GM12891 (cell line): ENCODE measurements at places on chromosomes 2 and 18.

DNA sequence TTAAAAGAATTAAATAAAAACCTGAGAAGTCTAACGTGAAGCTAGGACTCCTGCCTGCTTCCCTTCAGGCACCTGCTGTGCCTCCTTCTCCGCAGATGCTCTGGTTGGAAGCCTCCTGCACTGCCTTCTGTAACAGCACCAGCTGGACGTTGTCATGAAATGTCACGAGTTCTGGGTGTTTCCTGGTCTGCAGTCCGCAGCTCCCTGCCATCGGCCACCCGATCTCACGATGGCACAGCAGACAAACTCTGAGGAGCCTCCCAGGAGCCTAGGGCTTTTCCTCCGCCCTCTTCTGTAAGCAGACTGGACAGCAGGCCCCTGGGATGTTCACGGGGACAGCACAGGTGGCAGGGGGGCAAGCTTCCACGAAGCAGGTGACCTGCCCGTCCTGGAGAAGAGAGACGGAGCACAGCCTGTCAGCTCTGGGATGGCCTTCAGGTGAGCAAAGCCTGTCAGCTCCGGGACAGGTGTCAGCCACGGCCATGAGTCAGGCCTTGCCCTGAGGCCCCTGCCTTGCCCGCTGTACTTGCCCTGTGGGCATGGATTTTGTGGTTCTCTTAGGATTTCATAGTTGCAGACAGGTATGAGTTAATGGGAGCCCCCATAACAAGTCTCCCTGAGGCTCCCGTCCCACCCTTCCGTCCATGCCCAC is 110.3 kb downstream of the PXDN start:
- DNase-seq: no peak

- DNase-seq: no peak
These were observed 64.5 kb downstream of the ATP9B start for GRCh38 chr18:79133724-79134123.

- no peak for DNase-seq
These were observed 108.0 kb upstream of the TNP1 start for GRCh38 chr2:216967889-216968288.

DNA sequence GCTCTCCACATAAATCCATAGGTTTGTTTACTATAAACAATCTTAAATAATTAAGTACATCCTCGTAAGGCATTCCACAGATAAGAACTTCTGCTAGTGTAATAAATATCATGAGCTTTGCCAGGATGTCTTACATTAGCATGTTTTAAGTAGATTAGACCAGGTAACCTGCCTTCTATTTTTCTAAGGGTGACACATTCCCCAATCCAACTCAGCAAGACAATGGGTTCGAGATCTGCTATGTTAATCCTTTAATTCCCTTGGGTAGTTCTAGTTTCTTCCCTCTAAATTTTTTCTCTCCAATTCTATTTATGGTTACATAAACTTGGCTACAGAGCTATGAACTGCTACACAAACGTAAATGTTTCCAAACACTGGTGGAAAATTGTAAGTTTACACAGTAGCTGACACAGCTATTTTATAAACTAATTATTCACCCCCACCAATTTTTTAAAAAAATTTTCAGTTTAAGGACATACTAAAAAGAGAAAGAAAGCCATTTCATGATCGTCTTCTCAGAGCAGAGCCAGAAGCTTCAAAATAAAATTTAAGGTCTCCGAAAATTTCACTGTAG is 386.5 kb upstream of the SLC39A10 start:
- DNase-seq: no peak

GRCh38 chr18:31273812-31274527 is 44.0 kb upstream of the DSG1 start:
- DNase-seq: no peak

DNA sequence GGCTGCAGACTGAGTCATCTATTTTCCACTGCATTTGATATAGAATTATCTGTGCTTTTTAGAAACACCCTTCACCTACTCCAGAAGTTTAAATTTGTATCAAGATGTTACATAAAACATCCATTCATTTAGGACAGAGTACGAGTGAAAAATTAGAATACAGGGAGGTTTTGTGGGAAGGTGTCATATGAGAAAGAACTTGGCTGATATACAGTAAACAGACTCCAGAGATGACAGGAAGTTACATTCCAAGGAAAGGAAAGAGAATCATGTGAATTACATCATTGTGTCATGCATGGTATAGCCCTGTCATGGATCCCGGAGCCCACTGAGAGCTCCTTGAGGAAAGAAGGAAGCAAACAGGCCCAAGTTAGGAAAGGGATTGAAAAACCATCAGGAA is 341.5 kb upstream of the PKDCC start:
- no peak for DNase-seq

DNA sequence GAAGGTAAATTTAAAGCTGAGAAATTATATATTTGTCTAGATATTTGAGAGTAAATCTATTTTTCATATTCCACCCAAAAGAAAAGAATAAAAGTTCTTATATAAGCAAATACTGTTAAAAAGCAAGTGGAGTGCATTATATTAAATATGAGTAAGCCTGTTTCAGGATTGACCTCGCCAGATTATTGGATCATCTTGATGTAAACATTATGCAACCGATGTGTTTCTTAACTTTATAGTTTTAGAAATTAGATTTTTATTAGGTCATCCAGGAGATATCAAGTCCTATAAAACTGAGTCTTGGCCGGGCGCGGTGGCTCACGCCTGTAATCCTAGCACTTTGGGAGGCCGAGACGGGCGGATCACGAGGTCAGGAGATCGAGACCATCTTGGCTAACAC is 100.3 kb upstream of the MSTN start:
- DNase-seq: no peak

GRCh38 chr2:164146441-164146840 is 410.6 kb upstream of the FIGN start:
- no peak for DNase-seq

- no peak for DNase-seq
These were observed 38.1 kb downstream of the RHOB start for GRCh38 chr2:20484810-20485611.

- peak; percentile 20 for DNase-seq
These were observed 600 bp downstream of the KATNAL2 start for GRCh38 chr18:46917803-46918600.

DNA sequence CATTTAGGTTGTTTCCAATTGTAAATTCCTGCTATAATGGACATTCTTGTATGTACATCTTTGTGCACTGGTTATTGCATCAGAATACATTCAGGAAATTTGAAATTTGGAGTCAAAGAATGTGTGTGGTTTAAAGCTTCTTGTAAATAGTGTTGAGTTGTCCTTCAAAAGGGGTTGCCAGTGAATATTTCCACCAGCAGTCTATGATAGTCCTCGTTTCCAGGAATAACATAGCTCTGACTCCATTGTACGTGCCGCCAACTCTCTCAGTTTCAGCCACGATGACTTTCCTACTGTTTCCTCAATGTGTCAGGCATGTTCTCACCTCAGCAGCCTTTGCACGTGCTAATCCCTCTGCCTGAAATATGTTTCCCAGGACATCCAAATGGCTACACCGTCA is 10.9 kb upstream of the HS6ST1 start:
- no peak for DNase-seq

- DNase-seq: no peak
These were observed 368.6 kb downstream of the EIPR1 start for GRCh38 chr2:3009005-3009404.

- no peak for DNase-seq
These were observed 249.3 kb upstream of the GULP1 start for GRCh38 chr2:188042412-188042811.

DNA sequence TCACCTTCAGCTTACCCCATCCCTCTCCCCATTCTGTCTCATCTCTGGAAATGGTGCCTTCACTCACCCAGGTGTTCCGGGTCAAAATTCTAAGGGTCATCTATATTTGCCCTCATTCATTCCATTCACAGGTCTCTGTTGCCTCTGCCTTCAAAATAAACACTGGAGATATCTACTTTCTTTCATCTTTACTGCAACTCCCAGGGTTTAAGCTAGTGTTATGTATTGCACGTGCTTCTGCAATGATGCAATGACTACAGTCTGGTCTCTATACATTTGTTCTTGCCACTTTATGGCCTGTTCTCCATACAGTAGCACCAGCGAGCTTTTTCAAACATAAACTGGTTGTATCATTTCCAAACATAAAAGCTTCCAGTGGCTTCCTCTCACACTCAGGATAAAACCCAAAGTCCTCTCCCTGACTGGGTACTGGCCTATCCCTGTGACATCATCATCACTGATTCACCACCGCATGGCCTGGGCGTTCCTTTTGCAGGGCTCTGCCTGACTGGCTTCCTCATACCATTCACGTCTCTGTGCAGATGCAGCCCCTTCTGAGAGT is 14.3 kb downstream of the DSG2 start:
- DNase-seq: no peak

DNA sequence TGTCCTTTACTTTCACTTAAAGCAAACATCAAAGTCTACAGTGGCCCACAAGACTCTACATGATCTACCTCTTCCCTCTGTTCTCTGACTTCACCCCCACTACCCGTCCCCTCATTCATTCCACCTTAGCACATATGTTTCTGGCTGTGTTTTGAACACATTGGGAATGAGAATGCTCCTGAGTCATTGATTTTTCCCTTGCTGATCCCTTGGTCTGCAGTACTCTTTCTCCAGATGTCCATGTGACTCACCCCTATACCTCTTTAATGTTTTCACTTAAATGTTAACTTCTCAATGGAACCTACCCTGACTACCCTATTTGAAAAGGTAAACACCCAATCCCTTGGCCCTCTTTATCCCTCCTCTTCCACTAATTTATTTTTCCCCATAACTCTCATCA is 30.7 kb upstream of the FRZB start:
- no peak for DNase-seq

- DNase-seq: no peak
These were observed 602.2 kb downstream of the GALR1 start for GRCh38 chr18:77851802-77852201.

- peak; percentile 35 for DNase-seq
These were observed 159.2 kb downstream of the FAM210A start for GRCh38 chr18:13566941-13567746.

GRCh38 chr2:80548469-80548868 is 243.9 kb upstream of the LRRTM1 start:
- no peak for DNase-seq

- no peak for DNase-seq
These were observed 52.9 kb upstream of the TMEM200C start for GRCh38 chr18:5948237-5948636.

- DNase-seq: no peak
These were observed 313.5 kb upstream of the SLC39A10 start for GRCh38 chr2:195343540-195343939.

- no peak for DNase-seq
These were observed 49.2 kb upstream of the TGIF1 start for GRCh38 chr18:3400567-3401296.

- DNase-seq: no peak
These were observed 484.3 kb downstream of the PTPRM start for GRCh38 chr18:8051453-8051852.

GRCh38 chr2:176081837-176082524 is 1.8 kb downstream of the EVX2 start:
- no peak for DNase-seq

DNA sequence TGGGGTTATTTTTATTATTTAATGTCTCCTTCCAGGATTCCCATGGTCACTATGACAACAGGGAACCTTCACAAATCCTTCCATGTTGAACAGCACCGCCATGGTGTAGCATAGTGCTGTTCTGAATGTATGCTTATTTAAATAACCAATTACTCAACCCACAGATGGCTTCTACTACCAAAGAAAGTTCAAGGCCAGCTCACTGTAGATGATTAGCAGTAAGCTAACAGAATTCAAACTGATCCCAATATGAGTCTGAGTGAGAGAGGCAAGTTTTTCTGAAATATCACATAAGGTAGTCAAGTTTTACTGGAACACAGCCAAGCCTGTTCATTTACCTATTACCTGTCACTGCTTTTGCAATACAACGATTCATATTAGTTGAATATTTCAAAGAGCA is 51.2 kb downstream of the CLASP1 start:
- DNase-seq: no peak

GRCh38 chr2:102253140-102253752 is 58.1 kb upstream of the IL1RL1 start:
- no peak for DNase-seq

GRCh38 chr2:99200076-99200800 is 19.3 kb downstream of the MRPL30 start:
- no peak for DNase-seq

DNA sequence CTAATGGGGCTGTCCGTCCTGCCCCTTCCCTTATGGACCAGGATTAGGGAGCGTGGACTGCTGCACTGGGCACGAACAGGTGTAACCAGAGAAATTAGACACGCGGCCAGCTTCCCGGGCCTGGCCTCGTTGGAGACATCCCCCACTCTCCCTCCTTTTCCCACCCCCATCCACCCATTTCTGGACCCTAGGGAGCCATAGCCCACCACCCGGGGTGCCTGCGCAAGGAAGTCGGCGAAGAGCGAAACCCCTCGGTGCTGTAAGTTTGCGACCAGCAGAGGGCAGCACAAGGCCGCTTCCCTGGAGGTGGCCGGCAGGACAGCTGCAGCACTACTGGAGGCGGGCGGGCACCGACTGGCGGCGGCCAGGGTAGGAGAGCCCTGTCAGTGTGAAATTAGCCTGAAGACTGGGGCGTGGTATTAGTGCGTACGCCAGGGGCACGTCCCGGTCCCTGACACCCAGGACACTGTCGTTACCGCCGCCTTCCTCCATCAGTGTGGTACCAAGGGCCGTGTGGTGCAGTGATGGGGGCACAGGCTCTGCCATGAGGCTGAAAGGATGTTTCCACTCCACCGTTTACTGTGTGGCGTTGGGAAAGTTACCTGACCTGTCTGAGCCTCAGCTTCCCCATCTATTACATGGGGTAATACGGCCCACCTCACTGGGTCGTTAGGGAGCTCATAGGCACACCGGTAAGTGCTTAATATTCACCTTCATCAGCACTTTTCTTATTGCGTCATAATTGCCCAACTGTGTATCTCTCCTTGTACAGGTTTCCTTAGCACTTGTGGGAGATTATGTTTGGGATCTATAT is 36.0 kb upstream of the CD207 start:
- DNase-seq: peak; percentile 61

GRCh38 chr2:233929352-233930022 is 12.3 kb downstream of the TRPM8 start:
- no peak for DNase-seq

- DNase-seq: no peak
These were observed 141.9 kb downstream of the HAUS1 start for GRCh38 chr18:46246101-46246500.

DNA sequence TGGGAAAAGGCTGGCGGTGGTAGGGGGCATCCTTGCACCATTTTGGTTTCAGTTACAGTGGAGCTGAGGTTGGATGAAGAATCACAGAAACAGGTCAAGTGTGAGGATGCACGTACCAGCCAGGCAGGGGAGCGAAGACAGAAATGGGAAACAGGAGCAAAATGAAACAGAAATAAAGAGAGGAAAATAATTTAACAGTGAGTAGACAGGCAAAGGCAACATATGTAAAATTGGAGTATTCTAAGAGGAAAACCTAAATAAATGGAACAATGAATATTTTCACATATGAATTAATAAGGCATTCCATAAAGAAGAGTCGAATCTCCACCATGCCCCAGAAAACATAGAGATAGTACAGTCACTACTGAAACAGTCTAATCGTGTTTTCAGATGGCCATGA is 29.7 kb downstream of the LRRFIP1 start:
- no peak for DNase-seq
